ENCODE measurements at places on chromosomes 16 and 17. TPM values are rescaled to one million over a fixed set of nuclear protein-coding genes. Genes with fewer than 3 reads are reported as not detected.

The CCDC92B gene
- total RNA-seq: not detected

GRCh38 chr17:4679658-4680057 lies 24.3 kb downstream of the PELP1 start:
- peak; percentile 89 for DNase-seq

- DNase-seq: peak; percentile 58
Measured at GRCh38 chr17:82723169-82723807, 6.8 kb downstream of the FN3KRP start.

DNA sequence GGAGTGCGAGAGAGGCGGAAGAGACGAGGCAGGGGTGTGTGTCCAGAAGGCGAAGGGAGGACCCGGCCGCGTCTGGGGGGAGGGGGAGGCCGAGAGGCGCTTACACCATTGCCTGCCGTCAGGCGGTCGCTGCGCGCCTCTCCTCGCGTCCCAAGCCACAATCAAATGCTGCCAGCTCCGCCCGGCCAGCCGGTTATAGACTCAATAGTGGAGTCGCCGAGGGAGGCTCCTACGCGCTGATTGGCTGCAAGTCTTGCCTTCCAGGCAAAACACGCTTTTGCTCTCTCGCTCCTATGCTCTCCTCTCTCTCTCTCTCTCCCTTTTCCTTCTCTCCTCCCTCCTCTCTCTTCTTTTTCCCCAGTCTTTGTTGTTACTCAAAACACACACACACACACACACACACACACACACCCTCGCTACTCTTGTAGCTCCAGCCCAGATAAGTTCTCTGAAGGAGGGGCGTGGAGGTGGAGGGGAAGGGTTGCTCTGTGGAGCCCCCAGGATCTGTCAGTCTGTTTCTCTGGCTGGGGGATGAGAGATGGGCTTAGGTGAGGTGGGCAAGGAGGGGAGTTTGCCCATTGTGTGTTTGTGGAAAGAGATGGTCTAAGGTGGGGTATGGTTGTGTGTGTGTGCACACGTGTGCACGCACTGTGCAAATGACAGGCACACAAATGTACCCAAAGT lies at the start of gene DLX3:
Gene DLX3 (minus strand): TSS at position 170 of the 684 bp plus-strand sequence. CDS start 226 bp downstream, outside the sequence.
- DNase-seq: peak; percentile 99

DNA sequence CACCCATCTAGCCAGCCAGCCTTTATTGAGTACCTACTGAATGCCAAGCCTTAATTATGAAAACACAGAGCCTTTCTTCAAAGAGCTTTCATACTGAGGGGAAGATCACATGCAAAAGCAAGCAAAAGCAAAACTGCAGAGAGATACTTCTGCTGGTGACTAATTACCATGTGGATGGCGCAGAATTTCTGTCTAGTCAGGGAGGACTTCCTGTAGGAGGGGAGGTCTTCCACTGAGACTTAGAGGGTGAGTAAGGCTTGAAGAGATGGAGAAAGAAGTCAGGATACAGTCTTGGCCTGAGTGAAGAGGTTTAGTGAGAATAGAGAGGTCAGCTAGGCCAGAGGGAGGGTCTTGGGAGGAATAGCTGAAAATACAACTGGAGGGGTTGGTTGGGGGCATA lies 53.9 kb upstream of the CCL2 start:
- no peak for DNase-seq

The GSDMA gene
- total RNA-seq: not detected

The C16orf92 gene
- total RNA-seq: not detected

- no peak for DNase-seq
Measured at GRCh38 chr16:35405526-35405925, 1946.1 kb downstream of the TP53TG3F start.

The APOBR gene
- total RNA-seq: under 0.01 TPM

The RNF43 gene
- total RNA-seq: under 0.01 TPM

DNA sequence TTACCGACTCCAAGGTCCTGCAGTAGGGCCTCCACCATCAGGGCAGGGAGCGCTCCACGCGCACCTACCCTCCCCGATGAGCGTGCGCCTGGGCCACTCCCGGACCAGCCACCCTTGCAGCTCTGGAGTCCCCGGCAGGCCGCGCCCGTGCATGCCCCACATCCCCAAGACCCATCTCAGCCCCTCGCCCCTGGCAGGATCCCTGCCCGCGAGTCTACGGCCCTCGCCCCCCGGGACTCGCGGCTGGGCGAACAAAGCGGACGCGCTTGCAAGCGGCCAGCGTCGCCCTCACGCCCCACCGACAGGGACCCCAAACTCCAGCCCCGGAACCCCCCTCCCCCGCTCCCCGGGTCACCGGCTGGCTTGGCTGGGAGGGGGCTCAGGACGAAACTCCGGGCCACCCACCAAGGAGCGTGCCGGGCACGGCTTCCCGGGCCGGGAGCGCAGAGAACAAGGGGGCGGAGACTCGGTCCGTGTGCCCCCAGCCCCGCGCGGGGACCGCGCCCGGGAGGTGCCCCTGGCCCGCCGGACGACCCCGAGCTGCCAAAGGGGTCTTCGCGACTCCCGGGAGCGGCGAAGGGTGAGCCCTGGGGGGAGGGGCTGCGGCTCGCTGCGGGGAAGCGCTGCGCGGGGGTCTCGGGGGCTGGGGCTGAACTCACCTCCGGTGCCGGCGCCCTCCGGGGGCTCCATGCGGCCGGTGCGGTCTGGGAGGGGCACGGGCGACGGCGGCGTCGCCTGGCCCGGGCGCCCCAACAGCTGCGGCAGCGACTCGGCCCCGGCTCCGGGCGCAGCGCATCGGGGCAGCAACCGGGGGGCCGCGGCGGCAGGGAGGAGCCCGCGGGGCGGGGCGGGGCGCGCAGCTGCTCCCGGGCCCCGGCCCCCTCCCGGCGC lies at the start of gene DBNDD1:
Gene DBNDD1 (minus strand): TSS at position 805 of the 891 bp plus-strand sequence. CDS start 115 bp downstream, at position 690.
- DNase-seq: peak; percentile 83

- DNase-seq: no peak
Measured at GRCh38 chr17:67058036-67058435, 13.7 kb downstream of the CACNG1 start.

- DNase-seq: peak; percentile 96
Measured at GRCh38 chr16:87145181-87146176, 171.7 kb downstream of the C16orf95 start.

DNA sequence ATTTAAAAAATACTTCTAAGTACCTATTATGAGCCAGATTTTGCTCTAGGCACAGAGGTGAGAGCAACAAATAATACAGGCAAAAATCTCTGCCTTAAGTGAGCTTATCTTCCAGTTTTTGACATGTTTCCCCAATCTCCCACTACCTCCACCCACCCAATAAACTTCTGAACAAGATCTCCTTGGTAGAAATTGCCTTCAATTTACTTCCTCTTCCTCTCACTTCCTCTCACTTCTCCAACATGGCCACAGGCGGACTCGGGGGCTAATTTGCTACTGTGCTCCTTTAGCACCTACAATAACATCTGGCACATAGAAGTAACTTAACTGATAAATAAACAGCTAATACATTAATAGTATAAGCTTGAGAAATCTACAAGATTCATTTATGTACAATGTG lies 82.6 kb downstream of the CACNG1 start:
- DNase-seq: no peak

GRCh38 chr17:40242774-40243173 lies 23.7 kb downstream of the WIPF2 start:
- DNase-seq: no peak

The TP53TG3 gene
- total RNA-seq: not detected

- peak; percentile 91 for DNase-seq
Measured at GRCh38 chr16:49592546-49593423, 219.2 kb downstream of the C16orf78 start.

The MPO gene
- under 0.01 TPM for total RNA-seq

The DOC2A gene
- total RNA-seq: not detected

DNA sequence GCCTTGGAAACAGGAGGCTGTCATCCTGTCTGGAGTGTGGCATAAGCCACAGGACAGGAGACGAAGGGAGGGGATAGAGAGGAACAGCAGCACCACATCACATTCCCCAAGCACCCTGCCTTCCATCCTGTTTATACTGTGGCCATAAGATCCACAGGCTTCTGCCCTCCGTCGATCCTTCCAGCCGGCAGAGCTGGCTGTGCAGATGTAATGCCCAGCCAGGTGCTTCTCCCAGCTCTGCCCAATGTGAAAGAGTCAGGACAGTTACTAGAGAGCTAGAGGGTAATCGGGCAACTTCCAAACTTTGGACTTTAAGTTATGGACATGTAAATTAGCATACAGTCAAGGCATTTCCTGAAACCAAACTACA lies 368.4 kb downstream of the SOX9 start:
- DNase-seq: peak; percentile 76

GRCh38 chr16:89135166-89135565 lies 36.4 kb upstream of the CDH15 start:
- DNase-seq: peak; percentile 49

- no peak for DNase-seq
Measured at GRCh38 chr16:50889746-50890145, 147.9 kb downstream of the CYLD start.

GRCh38 chr16:57623251-57624043 lies 5.0 kb upstream of the ADGRG1 start:
- DNase-seq: peak; percentile 81

- DNase-seq: peak; percentile 95
Measured at GRCh38 chr16:89575247-89576152, at the start of gene CPNE7. TSS of gene CPNE7 (plus strand) at chr16:89575758. CDS start at chr16:89575898, 140 bp downstream.

GRCh38 chr16:55357241-55357640 lies 33.2 kb downstream of the IRX6 start:
- no peak for DNase-seq

- no peak for DNase-seq
Measured at GRCh38 chr17:5580367-5580766, 3.9 kb downstream of the NLRP1 start.

DNA sequence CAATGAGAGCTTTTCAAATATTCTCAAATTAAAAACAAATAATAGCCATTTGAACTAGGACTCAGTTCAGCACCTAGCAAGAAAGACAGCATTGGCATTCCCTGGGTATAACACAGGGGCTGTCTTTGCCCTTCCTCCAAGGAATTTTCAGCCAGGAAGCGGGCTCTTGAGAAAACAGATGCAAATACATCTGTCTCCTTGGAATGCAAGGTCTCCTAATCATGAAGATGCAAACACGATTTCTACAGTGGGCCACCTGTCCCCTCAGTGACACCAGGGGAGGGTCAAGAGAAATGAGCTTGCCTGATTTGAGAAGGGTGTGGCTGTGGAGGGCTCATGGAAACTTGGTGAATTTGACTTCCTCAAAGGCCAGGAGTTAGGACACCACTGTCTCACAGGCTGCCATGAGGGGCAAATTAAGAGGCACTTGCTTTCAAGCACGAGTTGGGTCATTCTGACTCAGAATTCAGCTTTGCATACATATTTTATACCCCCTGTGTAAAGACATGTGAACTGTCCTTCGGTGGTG lies 24.5 kb upstream of the SUPT4H1 start:
- no peak for DNase-seq

- peak; percentile 98 for DNase-seq
Measured at GRCh38 chr17:5500589-5501391, 14.4 kb downstream of the MIS12 start.

GRCh38 chr17:64692187-64692586 lies 30.1 kb upstream of the SMURF2 start:
- no peak for DNase-seq

DNA sequence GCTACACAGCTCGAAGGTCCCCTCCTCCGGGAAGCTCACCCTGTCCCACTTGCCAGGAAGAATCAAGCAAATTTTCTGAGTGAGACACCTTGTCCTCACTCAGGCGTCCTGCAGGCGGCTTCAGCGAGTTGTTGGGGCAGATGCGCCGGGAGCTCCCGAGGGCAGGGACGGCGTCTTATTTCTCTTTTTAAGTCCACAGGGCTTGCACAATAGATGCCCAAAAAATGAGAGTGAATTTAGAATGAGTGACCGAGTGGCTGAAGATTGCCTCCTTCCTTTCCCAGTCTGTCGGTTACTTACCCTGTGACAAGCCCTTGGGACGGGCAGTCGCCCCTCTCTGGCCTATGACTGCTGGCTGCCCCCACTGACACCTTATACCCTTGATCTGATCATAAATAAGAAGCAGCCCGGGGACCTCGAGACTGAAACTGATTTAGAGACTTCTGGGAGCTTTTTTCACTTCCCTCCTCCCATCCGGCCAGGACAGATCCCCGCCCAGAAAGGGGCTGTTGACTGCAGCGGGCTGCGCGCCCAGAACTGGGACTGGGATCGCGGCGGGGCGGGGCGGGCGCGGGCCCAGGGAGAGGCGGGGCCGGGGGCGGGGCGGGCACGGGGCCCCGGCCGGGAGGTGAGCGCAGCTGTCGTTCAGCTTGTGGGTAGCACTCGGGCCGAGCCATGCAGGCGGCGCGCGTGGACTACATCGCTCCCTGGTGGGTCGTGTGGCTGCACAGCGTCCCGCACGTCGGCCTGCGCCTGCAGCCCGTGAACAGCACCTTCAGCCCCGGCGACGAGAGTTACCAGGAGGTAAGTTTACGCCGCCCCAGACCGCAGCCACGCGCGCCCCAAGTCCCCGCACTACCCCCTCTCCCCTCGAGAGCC lies at the start of gene TTYH2:
Gene TTYH2 (plus strand): TSS at position 659 of the 879 bp plus-strand sequence. CDS start 17 bp downstream, at position 676.
- peak; percentile 98 for DNase-seq

DNA sequence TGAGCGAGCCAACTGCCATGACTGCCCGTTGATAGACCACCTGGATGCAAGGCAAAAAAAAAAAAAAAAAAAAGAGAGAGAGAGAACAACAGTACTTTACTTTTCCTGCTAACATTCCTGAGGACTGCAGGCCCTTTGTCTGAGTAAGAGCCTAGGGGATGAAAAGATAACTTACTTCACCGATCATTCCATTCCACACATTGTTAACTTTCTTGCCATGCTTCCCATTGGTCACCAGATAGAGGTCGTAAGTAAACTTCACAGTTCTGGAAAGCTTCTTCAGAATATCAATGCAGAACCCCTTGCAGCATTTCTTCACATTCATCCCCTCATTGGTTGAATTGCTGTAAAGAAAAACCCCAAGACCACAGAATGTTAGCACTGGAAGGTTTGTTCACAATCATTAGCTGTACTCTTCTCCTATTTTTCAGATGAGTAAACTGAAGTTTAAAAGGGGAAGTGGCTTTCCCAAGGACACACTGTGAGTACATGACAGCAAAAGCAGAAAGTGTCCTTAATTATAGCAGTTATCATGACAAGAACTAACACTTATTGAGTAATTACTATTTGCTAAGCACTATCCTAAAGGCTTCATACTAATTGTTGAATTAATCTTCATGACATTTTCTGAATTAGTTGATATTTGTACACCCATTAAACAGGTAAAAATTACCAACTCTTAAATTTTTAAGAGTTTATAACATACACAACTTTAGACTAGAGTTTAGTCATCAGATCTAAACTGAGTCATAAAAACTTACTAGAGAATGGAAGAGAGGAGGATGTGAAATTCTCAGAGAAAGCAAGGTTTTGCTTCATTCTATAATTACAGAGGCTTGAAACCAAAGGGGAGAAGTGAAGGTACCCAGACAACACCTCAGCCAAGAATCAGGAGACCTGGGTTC lies 341.2 kb downstream of the GRIN2A start:
- no peak for DNase-seq

The C16orf46 gene
- 2.2 TPM for total RNA-seq

All from osteoblast (primary cell).